ENCODE measurements at places on chromosomes 5 and 9.

DNA sequence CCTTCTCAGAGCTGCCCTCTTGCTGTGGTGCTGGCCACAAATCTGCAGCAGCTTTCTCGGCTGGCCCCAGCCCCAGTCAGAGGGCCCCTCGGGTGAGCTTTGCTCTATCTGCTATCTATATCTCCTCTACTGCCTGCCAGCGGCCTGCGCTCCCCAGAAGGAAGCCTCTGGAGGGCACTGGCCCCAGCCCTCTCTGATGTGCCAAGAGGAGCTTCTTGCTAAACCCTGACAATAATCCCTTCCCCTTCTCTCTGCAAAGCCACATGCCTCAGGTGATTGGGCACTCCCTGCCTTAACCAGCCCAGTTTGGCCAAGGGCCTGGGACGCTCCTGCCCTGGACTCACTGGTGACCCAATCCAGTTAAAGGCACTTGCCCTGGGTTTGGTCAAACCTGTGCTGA is 42.7 kb downstream of the CAMK2A start:
- no peak for DNase-seq

DNA sequence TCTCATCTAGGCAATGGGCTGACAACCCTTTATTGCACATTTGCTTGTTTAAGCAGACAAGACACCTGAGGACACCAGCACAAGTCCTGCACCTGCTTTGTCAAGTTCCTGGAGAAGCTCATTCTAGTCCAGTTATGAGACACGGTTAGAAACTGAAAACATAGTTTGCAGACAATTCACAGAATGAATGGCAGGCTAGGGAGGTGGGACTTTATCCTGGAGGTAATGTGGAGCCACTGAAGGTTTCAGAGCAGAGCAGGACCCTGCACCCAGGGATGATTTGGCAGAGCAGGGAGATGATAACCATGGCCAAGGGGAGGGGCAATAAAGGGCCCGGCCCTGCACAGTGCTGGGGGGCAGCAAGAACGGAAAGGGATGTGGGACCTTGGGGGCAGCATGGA is 50.7 kb upstream of the SLC25A51 start:
- DNase-seq, result peak; percentile 55

DNA sequence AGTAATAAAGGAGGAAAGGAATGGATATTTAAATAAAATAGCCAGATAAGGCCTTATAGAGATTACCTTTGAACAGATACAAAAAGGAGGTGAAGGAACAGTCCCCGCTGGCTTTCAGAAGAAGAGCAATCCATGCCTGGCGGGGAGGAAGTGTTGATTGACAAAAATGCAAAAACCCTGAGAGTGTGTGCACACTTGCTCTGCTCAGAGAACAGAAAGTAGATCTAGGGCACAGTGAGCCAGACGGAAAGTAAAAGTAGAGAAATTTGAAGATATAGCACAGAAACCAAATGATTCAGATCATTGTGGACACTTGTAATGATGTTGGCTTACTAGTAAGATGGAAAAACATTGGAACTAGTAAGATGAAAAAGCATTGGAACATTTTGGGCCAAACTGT is 720.6 kb downstream of the PTPRD start:
- DNase-seq, result no peak

- DNase-seq, result no peak
These were observed 96.9 kb downstream of the PLPP1 start for GRCh38 chr5:55437859-55438206.

- DNase-seq, result no peak
These were observed 186.1 kb downstream of the ENC1 start for GRCh38 chr5:74454263-74455030.

DNA sequence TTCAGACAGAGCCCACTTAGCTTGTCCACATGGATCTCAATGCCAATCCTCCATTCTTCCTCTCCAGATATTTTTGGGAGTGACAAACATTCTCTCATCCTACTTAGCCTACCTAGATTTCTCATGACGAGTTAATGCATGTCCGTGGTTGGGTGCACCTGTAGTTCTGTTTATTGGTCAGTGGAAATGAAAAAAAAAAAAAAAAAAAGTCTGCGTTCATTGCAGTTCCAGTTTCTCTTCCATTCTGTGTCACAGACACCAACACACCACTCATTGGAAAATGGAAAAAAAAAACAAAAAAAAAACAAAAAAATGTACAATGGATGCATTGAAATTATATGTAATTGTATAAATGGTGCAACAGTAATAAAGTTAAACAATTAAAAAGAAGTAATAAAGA is 59.0 kb downstream of the BASP1 start:
- peak; percentile 28 for DNase-seq

- peak; percentile 92 for DNase-seq
These were observed 41.8 kb upstream of the KDM4C start for GRCh38 chr9:6715755-6716643.

DNA sequence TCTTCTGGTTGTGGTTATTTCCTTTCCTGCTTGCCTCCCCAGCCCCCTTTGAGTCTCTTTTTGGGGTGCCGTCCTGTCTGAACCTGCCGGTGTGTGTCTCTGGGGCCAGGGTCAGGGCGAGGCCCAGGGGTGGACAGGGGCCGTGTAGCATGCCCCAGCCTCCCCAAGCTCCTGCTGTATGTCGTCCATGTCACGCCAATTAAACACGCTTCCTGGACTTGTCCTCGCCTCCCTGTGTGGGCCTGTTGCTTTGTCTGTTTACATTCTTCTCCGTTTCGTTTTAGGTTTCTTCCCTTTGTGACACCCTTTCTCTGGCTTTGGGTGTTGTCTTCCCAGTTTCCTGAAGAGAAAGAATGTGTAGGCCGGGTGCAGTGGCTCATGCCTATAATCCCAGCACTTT is 28.5 kb upstream of the HMCN2 start:
- no peak for DNase-seq

- DNase-seq, result no peak
These were observed 414.6 kb downstream of the CAAP1 start for GRCh38 chr9:26477963-26478362.

DNA sequence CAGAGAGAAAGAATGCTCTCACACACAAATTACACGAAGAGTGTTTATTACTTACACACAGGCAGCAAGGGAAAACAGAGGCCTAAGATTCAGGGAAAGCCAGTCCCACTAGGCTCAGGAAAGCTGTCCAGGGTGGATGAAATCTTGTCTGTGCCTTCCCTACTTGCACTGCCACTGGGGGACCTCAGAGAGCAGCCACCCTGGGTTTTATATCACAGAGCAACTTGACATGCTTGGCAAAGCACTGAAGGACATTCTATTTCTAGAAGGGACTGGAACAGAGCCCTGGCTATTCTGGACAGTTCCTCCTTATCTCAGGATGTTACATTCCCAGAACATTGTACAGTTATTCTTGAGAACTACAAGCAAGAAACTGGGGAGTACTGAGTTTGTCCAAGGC is 7.5 kb upstream of the PRSS3 start:
- no peak for DNase-seq

DNA sequence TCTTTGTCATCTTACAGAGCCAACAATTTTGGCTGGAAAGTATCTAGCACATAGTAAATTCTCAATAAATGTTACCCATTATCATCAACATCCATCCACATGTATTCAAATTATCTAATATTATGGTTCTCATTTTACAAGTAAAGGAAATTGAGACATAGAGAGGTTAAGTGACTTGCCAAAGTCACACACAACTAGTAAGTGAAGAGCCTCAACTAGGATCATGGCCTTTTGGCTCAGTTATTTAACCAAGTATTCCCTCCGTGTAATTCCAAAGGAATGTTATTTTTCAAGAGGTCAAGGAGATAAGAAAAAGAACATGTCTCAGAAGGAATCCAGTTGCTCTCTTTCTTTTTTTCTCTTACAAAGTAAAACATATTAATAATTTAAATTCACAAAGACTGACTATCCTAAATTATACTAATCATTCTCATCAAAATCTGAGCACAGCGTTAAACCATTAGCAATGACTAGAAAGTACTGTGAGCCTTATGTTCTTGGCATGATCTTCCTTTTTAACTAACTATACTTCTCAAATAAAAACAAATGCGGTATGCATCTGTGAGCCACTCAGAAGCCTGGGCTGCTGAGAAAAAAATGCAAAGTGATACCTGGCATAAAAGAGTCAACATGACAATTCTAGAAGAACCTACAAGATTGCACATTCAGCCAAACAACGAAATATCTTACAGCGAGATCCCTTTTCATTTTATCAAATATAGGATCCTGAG is 350.9 kb downstream of the GLIS3 start:
- DNase-seq, result no peak

GRCh38 chr9:122065923-122066629 is 27.0 kb downstream of the TTLL11 start:
- DNase-seq, result no peak

- DNase-seq, result no peak
These were observed 249.3 kb upstream of the DMRT1 start for GRCh38 chr9:592225-592624.

- DNase-seq, result peak; percentile 65
These were observed 40.9 kb downstream of the SEC61B start for GRCh38 chr9:99262949-99263418.

- no peak for DNase-seq
These were observed 1849.5 kb upstream of the ACO1 start for GRCh38 chr9:30534896-30535295.

DNA sequence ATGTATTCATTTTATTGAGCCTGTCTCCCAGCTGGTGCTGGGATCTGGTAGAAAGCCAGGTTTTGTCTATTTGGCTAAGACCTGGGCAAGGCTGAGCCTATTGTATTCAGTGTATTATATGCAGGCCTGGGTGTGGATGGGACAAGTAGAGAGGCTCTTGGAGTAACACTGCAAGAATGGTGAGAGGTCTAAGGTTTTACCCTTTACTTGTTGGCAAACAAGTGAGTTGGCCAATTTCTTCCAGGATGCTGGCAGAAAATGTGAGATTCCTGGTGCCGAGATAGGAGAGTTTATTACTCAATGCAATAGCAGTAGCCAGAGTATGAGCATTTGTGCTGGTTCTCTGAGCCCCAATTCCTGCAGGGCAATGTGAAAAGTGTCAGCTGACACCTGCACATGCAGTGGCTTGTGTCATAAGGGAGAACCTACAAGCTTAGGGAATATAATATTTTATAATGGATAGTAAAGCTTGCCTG is 141.7 kb upstream of the PRLR start:
- no peak for DNase-seq

Data from GM06990 (cell line).